ENCODE measurements at places on chromosomes 13 and 19.

- no peak for DNase-seq
Measured at GRCh38 chr13:36293497-36293896, 4.1 kb downstream of the CCDC169 start.

DNA sequence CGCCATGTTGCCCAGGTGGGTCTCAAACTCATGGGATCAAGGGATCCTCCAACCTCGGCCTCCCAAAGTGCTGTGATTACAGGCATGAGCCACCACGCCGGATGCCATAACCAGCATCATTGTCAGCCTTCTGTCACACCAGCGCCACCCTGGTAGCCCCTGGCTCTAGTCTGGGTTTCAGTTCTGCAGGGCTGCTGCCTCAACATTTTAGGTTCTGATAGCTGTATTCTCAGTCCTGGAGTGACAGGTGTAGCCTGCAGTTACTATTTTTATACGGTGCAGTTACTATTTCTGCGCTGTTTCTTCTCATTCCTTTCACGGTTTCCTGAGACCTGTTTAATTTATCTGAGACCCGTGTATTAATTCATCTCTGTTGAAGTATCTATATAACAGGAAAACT, 57.1 kb downstream of the TRPM4 start:
- DNase-seq: no peak

- DNase-seq: peak; percentile 40
Measured at GRCh38 chr13:111049791-111050538, 65.1 kb upstream of the ARHGEF7 start.

DNA sequence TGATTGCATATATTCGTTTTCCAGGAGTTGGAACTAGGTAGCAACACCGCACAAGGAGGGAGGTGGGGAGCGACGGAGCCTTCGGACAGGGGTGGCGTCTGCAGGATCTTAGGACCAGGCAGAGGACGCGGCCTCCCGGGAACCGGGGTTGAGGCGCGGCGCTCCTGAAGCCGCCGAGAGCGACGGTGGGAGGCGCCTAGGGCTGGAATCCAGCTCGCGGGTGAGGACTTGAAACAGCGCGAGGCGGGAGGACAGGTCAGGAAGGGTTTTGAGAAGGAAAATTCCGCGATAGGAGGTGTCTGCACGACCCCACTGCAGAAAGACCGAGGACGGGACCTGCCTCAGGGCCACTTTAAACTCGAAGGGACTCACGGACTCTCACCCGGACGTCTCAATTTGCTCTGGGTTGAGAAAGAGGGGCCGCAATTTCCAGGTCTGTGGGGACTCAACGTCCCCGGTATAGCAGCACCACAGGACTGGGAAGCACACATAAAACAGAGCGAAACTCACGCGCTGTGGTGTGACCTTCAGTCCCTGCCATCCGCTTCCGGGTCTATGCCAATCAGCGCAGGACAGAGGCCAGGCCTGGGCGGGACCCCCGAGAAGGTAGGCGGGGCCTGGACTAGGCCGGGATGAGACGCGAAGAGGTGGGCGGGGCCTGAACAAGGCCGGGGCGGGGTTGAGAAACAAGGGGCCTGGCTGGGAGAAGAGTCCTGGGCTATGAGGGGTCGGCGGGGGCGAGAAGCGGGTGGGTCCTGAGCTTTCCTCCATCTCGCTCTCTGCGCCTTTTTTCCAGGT, at the start of gene ZNF320:
ZNF320 (minus strand) TSS at position 498 of the 798 bp plus-strand sequence. CDS start 7,380 bp downstream, outside the sequence.
- peak; percentile 92 for DNase-seq

GRCh38 chr19:6481541-6482342, at the start of gene DENND1C:
Gene DENND1C (minus strand): TSS chr19:6481787. CDS start chr19:6481695, 92 bp downstream.
- peak; percentile 31 for DNase-seq
